ENCODE measurements at places on chromosomes 7 and 10.

GRCh38 chr7:7582596-7582995 lies 15.9 kb downstream of the MIOS start:
- DNase-seq: no peak

- no peak for DNase-seq
Measured at GRCh38 chr7:135879233-135879632, 97.9 kb downstream of the MTPN start.

GRCh38 chr10:74190494-74190893 lies 39.5 kb downstream of the ADK start:
- no peak for DNase-seq

DNA sequence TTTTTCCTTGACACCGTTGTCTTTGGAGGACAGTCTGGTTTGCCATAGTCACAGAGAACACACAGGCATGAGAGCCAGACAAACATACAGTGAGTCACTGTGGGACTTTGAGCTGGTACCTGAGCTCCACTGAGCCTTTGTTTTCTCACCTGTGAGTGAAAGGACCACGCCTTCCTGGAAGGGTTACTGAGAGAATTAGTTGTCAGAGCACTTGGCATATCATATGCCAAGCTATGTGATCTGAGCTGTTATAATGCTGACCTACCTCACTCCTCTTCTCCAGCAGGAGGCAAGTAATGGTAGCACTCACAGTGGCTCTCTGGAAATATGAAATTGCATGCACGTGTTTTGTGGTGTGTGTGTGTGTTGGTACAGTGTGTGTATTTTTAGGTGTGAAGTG lies 59.7 kb downstream of the CXCL12 start:
- DNase-seq: no peak

DNA sequence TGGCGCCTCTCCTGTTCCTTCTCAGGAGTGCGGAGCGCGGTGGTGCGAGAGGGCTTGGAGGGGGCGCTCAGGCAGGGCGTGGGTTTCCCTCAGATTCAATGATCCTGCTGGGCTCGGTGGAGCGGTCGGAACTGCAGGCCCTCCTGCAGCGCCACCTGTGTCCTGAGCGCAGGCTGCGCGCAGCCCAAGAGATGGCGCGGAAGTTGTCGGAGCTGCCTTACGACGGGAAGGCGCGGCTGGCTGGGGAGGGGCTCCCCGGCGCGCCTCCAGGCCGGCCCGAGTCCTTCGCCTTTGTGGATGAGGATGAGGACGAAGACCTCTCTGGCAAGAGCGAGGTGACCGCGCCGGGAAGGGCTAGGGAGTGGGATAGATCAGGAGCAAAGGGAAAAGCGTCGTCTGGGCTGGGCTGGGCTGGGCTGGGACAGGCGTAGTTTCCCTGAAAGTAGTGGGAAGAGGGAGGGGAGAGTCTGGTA lies 17.0 kb downstream of the FAM131B start:
- DNase-seq: no peak

- DNase-seq: no peak
Measured at GRCh38 chr7:100061518-100062193, 12.1 kb downstream of the ZSCAN21 start.

DNA sequence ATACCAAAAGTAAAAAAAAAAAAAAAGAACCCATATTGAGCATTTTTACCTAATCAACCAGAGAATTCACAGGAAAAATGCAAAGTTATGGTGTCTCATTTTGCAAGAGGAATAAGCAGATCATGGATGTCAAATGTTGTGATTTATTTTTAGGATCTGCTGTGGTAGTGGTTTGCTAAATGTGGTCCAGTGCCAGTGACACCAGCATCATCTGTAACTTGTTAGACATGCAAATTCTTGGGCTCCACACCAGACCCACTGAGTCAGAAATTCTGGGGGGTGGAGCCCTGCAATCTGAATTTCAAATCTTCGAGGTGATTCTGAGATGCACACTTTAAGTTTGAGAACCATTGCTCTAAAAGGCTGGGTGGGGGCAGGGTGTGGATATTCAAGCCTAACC lies 30.1 kb upstream of the ZEB1 start:
- DNase-seq: no peak

DNA sequence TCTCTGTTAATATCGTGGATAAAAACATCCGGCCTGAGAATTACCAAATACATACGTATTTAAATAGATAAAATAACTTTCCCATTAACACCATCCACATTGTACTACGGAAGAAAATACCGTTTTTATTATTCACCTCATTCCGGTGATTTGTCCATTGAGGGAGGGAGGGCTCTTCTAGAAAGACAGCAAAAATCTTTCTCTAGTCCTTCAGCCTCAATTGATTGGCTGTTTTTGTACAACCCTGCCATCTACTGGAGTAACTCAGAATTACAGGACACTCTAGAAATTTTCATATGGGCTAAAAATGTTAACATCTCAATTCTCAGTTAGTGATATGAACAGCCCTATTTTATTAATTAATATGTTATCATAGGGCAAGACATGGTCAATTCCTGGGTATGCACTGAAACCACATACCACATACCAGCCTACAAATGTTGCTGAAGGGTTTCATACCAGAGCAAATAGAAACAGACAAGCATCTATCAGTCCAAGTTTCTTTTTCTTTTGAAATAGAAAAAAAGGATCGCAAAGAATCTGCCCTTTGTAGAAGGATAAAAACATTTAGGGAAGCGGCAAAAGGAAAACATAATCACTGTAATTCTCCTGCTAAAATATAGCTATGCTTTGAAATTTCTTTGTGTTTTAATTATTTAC lies 55.8 kb upstream of the CDCA7L start:
- DNase-seq: peak; percentile 8

DNA sequence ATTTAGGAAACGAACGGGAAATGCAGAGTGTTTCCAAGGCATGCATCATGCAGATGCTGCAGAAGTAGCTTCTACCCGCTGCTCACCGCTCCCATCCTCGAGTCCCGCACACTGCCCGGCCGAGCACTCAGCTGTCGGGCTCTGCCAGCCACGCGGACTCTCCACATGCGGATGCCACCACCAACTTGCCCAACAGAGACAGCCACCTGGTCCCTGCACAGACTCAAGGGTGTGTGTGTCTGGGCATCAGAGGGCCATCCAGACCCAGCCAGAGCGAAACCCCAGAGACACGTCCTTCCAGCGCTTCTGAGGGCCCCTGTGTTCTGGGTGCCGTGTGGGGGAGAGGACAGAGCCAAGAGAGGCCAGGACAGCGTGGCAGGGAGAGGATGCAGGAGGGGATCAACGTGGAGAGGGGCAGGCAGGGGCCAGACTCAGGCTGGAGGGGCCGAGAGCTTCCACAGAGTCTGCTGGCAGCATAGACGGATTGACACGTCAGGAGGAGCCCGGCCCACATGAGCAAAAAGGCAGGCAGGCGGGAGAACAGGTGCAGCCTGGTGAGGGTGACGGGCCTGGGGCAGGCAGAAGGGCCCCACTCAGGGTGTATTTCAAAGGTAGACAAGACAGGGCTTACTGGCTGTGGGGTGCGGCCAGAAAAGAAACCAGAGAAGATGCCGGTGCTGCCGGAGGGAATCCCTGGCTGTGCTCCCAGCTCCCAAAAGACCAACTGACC lies 18.3 kb downstream of the GPER1 start:
- DNase-seq: no peak

- no peak for DNase-seq
Measured at GRCh38 chr7:26625286-26625685, 239.1 kb downstream of the SKAP2 start.

GRCh38 chr10:29479981-29480954 lies 154.5 kb downstream of the SVIL start:
- DNase-seq: no peak

- no peak for DNase-seq
Measured at GRCh38 chr7:155447603-155448002, 10.3 kb upstream of the EN2 start.

- DNase-seq: no peak
Measured at GRCh38 chr7:134485203-134485602, 26.3 kb upstream of the AKR1B1 start.

- no peak for DNase-seq
Measured at GRCh38 chr7:112080978-112081377, 125.2 kb downstream of the DOCK4 start.

DNA sequence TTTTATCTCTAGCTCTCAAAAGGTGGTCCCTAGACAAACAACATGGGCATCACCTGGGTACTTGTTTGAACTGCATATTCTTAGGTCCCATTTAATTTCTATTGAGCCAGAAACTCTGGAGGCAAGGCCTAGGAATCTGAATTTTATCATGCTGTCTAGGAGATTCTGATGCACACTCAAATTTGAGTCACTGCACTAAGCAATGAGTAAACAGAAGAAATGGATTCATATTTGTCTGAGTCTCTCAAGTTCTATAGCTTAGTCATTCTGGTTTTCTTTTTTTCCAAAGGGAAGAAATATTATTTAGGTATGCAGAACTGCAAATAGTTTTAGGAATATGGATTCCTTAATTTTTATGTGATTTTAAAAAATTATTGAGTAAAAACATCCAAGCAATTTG lies 185.5 kb downstream of the SEMA3A start:
- DNase-seq: no peak

- DNase-seq: no peak
Measured at GRCh38 chr10:94193466-94193924, 169.2 kb downstream of the NOC3L start.

GRCh38 chr7:130642383-130642782 lies 26.2 kb downstream of the COPG2 start:
- no peak for DNase-seq

GRCh38 chr7:40697653-40698052 lies 562.8 kb downstream of the SUGCT start:
- no peak for DNase-seq

- no peak for DNase-seq
Measured at GRCh38 chr10:108721874-108722273, 1201.4 kb downstream of the XPNPEP1 start.

DNA sequence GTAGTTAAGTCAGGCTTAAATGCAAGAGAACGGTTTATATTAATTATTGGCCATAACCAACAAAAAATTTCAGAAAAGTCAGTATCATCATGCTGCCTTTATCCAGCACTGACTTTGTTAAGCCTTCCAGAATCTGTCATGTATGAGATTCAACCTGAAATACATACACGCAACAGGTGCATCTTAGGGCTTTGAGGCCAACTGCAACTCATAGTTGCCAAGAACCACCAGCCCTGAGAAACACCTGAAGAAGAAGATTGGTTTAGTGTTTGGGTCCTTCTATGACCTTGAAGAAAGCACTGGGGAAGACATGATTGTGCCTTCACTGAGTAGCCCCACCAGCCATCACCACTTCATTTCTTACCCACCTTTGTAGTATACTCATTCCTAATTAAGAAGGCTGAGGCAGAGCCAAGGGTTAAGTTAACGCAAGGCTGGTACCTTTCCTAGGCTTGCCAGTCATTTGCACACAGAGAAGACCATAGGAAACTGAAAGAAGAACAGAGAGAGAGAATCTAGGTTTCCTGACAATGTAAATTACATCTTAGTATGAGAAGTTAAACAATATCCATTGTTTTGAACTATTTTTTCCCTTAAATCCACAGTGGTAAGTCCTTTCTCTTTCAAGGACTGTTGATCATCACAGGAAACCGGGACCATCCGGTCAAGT lies 200.1 kb upstream of the PRKCQ start:
- no peak for DNase-seq

GRCh38 chr7:23546897-23547572 lies 15.3 kb upstream of the TRA2A start:
- peak; percentile 76 for DNase-seq

DNA sequence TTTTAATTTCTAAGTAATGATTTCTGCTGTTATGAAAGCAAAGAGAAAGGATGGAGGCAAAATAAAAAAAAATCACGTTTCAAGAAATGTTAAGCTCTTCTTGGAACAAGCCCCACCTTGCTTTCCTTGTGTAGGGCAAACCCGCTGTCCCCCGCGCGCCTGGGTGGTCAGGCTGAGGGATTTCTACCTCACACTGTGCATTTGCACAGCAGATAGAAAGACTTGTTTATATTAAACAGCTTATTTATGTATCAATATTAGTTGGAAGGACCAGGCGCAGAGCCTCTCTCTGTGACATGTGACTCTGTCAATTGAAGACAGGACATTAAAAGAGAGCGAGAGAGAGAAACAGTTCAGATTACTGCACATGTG lies 2.4 kb downstream of the ADRB1 start:
- DNase-seq: no peak

GRCh38 chr7:96331775-96332174 lies 9.9 kb upstream of the SLC25A13 start:
- no peak for DNase-seq

DNA sequence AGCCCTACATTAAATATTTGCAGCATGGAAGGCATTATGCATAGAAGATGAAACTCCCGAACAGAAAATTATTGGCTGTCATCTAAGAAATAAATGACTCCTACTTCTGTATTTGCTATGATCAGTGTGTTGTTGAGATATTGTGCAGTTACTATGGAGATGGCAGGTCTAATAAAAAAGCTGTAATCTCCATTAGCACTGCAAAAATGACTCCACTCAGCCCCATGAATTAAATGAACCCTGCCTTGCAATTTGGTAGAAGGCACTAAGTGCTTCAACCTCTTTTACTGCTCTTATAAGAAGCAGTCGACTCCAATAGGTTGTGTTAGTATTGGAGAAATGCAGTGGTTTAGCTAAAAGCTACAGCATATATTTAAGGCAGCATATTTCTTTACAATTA lies 290.0 kb upstream of the PHYHIPL start:
- DNase-seq: no peak

DNA sequence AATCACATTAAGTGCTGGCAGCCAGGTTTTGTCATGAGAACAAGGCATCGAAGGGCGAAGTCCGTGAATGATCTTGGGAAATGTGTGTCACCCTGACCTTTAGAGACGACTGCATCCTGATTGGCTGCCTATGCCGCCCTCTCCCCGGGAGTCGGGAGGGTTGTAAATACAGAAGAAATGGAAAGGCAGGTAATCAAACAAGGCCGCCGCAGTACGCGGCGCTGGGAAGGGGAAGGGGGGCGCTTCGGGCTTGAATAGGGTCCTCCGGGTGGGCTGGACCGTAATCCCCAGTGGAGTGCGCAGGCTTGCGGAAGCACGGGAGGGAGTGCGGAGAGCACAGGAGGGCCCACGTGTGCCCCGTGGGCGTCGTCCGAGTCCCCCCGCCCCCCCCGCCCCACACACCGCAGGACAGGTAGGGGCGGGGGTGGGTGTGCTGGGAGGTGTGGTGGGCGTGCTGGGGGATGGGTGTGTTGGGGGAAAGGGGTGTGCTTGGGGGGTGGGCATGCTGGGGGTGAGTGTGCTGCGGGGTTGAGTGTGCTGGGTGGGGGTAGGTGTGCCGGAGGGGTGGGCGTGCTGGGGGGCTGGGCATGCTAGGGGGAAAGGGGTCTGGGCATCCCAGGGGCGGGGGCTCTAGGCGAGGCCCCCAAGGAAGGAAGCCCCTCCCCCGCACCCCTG lies 169.4 kb downstream of the ARHGAP12 start:
- peak; percentile 32 for DNase-seq
